Uterine smooth muscle cell (primary cell): ENCODE measurements at places on chromosomes 2 and 18. TPM values are rescaled to one million over a fixed set of nuclear protein-coding genes. Genes with fewer than 3 reads are reported as not detected.

The DSG4 gene
- total RNA-seq: not detected in 2 replicates

The PTPRN gene
- total RNA-seq: 9.0 and 58.1 TPM in 2 replicates

The LRRC30 gene
- total RNA-seq: not detected in 2 replicates

The LDAH gene
- total RNA-seq: 23.4 and 27.7 TPM in 2 replicates

The FNDC4 gene
- 15.6 and 16.6 TPM in 2 replicates for total RNA-seq

The AMER3 gene
- total RNA-seq: not detected in 2 replicates

The CD8B2 gene
- total RNA-seq: not detected in 2 replicates

The SPR gene
- 18.6 and 23.6 TPM in 2 replicates for total RNA-seq

The RAX gene
- not detected in 2 replicates for total RNA-seq

The RGPD8 gene
- total RNA-seq: 7.1 and 9.5 TPM in 2 replicates
